ENCODE measurements at places on chromosomes 5 and 9.
A peak's percentile ranks its signal among the peaks of the same experiment; 100 is the strongest.

DNA sequence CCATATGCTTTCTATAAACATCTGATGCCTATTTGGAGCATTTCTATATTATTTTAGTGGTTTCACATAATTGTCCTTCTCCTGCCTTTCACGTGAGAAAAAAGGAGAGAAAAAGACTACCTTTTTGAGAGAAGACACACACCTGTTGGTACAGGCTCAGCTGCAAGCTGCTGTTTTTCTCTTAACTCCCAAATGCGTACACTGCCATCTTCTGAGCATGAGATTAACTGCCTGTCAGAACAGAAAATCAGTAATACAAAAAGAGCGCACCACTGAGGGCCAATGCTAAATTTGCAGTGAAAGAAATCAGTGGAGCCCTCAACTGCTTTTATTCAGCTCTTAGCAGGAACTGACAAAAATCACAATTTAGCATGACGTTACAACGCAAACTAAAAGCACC is 54.9 kb downstream of the WDR41 start:
- DNase-seq = no peak

DNA sequence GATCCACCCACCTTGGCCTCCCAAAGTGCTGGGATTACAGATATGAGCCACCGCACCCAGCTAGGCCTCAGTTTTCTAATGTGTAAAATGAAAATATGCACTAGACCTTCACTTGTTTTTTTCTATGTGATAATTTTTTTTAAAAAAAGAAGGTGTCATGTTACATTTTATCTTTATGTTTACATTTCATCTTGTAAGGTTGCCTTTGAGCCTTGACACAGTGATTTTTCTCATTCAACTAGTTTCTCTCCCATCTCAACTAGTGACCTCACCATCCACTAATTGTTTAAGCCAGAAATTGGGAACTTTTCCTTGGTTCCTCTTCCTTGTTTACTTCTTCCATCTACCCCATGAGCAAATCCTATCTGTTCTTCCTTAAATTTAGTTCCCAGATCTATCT is 21.5 kb downstream of the TMC1 start:
- no peak for DNase-seq

DNA sequence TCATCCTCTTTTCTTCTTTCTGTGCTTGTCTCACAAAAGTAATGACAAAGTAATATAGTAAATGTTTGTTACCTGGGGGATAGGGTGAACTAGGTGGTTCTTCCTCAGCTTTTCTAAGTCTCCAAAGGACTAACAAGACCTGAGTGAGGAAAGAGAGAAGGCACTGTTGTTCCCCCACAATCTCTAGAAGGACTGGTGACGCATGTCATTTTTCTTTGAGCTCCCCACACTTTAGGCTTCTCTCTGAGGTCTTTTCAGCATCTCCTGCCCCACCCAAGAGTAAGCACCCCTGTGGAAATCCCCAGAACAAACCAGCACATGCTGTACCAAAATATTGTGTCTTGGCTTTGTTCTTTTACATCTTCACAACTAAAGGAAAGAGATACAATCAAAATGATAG is 2.4 kb upstream of the IL7R start:
- peak; percentile 26 for DNase-seq

GRCh38 chr5:96658272-96658671 is 3.9 kb upstream of the CAST start:
- no peak for DNase-seq

DNA sequence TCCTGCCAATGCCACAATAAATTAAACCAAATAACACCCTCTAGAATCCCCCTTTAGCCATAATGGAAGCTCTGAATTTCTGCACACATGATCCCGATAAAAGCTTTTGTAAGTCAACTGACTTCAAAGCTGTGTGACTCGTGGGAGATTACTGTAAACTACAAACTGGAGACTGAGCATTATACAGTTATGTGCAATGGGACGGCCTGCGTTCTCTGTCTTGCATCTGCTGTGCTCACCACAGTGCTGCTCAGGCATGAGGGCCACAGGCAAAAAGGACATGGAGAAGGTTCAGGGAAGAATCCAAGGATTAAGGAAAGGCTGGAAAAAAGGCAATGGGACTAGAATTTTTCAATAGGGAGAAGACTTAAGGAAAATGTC is 184.2 kb downstream of the FANCC start:
- DNase-seq = no peak

DNA sequence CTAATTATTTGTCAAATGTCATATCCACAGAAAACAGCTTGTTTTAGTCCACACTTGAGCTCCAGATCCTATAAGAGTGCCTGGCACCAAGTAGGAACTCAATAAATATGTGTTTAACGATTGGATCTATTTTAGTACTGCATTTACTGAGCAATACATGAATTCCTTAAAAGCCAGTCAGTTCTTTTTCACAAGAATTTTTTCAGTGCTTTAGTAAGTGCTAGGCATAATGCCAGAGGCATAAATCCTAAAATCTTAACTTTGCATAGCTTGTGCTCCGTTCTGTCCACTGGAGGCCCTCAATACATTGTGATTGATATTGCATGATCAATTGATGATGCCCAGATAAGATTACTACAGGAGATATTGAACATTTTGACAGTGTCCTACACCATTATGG is 67.3 kb upstream of the PCSK5 start:
- DNase-seq = no peak

- DNase-seq = no peak
Observed at GRCh38 chr5:175889910-175890684, 18.7 kb downstream of the CPLX2 start.

DNA sequence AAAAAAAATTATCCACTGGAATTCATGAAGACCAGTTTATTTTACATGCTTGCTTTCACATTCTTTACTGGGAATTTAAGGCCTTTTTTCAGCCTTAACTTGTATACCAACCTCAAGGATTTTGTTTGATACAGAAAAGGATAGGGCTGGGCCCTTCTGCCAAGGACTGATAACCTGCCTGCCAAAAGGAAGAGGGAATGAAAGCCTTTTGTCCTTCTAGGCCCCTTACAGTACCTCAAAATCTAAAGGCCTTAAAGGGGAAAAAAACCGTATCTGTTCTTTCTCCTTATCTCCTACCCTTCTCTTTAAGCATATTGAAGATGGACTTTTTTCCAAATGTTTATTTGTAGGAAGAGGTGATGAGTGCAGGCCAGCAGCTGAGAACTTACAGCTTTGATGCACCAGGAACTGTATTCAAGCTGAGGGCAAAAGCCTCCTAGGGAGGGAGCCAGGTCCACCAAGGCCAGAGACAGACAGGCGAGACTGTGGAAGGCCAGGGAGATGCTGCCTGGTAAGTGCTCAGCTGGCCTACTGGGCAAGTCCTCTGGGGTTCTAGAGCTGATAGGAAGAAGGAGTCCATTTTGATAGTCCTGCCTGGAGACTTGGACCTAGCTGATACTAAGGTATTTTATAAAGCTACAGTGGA is 31.8 kb downstream of the FAXDC2 start:
- no peak for DNase-seq

DNA sequence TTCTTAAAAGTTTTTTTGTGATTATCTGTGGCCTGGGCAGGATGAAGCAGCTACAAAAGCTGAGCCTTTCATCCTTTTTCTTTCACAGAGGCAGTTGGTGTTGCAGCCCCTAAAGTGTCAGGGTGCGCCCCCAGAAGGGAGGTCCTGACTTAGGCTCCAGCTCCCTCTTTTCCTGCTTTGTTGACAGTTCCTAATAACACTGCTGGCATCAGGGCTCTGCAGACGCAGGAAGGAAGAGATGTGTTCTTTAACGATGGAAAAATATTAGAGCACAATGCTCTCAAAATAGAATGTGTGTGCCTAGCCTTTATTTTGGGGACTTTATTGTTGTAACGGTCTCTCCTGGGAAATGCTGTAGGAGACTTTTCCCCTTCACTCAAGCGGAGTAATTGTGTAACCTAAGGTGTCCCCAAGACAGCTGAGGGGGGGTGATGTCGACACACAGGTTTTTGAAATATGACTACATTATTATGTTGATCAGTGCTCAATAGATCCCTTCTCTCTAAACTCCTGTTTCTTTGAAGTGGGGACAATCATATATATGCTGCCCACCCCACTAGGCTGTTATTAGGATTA is 135.6 kb downstream of the SEMA6A start:
- no peak for DNase-seq

DNA sequence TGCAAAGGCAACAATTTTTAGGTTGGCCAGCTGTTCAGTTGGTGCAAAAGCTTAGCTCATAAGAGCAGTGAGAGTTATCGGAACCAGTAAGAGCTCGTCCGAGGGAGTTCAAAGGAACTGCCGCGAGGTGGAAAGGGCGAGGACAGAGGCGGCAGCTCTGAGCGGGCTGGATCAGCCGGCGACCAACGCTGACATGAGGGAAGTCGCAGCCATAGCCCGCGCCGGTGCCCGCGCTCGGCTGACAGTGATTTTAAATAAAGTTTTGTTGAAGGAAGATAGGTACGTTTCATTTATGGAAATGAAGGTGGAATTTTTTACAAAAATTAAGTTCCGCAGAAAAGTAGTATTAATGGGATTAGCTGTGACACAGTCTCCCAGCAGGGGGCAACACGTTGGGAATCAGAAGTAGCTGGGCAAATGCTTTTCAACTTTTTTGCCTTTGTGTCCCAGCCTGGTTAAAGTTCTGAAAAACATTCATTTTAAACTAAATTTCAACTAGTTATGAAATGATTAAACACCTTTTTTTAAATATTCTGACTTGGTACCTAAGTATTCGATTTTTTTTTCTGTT is 43.2 kb downstream of the FBXO4 start:
- no peak for DNase-seq

DNA sequence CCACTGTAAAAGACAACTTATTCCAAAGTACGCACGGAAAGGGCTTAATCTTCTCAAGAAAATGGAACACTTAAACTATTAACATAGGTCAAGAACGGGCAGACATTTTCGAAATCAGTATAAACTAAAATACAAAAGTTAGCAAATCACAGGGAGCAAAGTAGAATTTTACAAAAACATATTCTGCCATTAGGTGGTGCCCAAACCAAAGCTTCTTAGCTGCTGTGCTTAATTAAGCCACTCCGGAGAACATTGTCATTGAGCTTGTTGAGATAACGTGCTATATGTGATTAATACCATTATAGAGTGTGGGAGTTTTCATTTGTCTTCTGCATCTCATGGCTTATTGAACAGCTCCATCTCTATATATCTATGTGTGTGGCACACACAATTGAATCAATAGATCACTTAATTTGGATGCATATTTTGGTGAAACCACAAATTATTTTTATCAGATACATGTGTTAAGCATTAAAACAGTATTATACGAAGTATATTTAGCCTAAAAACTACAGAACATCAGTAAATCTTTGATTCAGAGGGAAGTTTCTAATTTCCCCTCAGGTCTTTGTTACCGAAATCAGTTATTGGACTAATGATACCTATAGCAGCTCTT is 23.4 kb downstream of the UBLCP1 start:
- no peak for DNase-seq

DNA sequence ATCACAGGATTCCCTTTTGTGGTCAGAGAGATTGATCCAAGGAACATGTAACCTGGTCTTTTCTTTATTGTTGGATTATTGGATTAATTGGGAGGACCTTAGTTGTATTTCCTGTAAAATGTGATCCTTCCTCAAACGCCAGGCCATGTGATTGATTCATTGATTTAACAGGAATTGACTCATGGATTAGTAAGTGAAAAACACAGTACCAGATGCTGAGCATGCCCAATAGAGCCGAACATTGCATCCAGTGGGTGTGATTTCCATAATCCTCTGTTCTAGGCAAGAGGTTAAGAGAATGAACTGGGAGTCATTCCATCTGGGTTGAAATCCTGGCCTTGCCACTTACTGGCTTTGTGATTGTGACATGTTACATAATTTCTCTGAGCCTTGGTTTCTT is 522.3 kb downstream of the MAT2B start:
- no peak for DNase-seq

GRCh38 chr5:176875783-176876505 is 23.2 kb downstream of the HK3 start:
- DNase-seq = no peak

- no peak for DNase-seq
Observed at GRCh38 chr5:29143266-29143665, 2050.2 kb upstream of the CDH6 start.

DNA sequence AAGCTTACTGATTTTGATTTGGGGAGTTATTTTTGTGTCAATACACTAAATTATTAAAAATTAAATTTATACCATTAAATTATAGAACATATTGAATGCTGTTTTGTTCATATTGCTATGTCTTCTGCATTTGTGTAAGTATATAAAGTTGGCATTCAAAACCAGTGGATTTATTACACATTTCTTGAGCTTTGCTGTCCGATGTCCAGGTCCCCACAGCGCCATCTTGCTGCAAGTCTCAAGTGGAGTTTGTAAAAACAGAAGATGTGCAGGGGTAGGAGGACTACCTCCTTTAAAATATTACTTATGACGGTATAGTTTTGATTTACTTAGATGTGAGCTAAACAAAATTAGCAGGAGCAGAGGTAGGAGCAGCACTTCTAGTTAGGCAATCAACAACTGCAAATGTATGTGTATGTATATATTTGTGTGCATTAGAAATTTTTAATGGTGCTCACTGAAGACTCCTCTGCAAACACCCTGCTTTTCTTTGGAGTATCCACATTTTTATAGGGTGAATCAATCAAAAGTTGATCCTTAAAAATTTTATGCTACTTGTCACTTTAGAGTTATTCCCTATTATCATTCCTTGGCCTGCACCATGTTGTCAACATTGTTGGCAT is 37.4 kb downstream of the CPEB4 start:
- peak; percentile 28 for DNase-seq

DNA sequence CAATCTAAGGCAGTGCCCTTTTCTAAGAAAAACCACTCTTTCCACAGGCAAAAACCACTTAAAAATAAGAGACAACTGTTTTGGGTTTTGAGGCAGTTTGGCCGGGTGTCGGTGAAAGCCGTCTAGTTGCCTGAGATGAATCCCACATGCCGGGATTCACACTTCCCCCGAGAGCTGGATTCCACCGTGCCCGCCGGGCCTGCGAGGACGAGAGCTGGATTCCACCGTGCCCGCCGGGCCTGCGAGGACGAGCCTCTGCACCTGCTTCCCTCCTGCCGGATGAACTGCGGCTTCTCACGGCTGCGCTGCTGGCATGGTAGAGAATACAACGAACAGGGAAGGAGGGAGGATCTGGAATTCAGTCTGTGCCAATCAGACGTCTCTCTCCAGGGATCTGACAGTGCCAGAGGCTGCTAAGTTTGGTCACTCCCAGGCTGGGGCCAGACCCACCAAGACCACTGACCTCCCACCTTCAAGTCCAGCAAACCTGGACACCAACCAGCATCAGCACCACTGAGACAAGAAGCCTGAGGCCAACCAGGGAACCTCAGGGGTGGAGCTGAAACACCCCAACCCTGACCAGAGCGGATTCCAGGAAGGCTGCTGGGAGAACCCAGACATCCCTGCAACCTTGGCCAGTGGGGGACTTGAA is 23.0 kb downstream of the VAV2 start:
- no peak for DNase-seq

DNA sequence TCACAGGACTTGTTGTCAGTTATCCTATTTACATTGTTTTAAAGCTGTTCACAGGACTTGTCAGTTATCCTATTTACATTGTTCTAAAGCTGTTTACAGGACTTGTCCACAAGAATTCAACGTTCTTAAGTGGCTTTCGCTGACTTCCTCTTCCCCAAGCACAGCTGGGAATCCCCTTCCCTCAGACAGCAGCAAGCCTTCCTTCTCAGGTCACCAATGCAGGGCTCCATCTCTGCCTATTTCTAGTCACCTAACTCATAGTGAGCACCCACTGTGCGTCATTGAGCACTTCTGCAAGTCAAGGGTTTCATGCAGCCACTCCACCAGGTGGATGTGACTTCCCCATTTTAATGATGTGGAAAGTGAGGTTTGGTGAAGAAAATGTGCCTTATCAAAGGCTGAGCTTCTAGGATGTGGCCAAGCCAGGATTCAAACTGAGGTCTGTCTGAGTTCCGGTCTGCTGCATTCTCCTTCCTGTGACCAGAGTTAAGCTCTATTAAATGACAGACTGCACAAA is 109.8 kb upstream of the ZNF462 start:
- DNase-seq = no peak

GRCh38 chr9:100084734-100085133 is 14.1 kb downstream of the ERP44 start:
- no peak for DNase-seq
